Fibroblast of skin of left quadriceps (primary cell): ENCODE measurements at places on chromosomes 4 and X.

DNA sequence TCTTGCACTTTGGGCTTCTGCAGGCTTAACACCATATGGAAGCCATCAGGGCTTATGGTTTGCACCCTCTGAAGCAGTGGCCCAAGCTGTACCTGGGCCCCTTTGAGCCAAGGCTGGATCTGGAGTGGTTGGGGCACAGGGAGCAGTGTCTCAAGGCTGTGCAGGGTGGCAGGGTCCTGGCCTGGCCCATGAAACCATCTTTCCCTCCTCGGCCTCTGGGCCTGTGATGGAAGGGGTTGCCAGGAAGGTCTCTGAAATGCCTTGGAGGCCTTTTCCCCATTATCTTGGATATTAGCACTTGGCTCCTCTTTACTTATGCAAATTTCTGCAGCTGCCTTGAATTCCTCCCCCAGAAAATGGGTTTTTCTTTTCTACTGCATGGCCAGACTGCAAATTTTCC is 134.7 kb upstream of the USP9X start:
- DNase-seq = no peak

DNA sequence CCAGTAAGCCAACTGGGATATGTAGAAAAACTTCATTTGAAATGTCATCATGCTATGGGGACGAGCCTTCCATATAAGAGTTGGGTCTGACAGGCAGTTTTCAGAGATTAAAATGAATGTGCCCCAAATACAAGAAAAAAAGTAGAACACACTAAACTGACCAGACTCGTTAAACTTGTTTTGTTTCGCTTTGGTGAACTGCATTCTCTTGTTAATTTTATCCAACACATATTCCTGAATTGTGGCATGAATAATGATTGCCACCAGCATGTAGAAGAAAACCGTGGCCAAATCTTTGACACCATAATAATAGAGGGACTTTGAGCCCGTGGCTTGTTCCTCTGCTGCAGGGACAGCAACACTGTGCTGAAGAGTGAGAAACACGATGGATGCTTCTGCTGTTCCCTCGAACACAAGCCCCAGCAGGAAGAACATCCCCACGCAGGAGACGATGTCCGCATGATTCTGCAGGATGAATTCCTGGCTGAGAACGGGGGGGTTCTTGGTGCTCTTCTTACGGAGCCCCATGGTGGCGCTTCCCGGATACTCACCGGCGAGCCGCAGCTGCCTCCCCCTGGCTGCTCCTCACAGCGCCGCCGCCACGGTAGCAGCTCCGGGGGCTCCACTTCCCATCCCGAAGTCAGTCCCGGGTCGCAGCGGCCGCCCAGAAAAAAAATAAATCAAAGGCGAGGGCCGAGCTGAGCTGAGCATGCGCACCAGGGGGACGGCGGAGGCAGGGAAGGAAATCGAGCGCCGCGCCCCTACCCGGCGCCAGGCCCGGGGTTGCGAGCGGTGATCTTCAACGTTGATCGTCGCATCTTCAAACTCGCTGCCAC is at the start of gene TRAM1L1:
Gene TRAM1L1, minus strand, starts transcription at position 711 of the 836 bp plus-strand sequence. Its CDS starts 183 bp downstream, at position 528.
- peak; percentile 63 for DNase-seq

DNA sequence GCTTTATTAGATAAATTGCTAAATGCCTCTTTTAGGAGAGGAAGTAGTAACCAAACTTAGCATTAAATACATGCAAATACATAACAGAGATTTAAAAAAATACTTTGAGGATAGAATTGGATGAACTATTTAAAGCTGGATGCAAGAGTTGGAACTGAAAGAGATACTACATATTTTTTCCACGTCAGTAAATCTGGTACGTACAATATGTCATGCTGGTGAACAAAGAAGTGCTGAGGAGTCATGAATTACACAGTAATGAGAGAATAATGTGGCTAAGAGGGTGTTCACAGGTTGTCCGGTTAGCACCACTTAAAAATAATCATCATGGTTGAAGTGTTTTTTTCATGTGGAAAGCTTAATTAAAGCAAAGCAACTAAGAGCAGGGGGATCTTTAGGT is 184.1 kb upstream of the FRMPD4 start:
- no peak for DNase-seq

- no peak for DNase-seq
Measured at GRCh38 chrX:151873096-151873495, 39.6 kb upstream of the MAGEA4 start.

GRCh38 chr4:54843946-54844345 is 186.2 kb downstream of the KIT start:
- no peak for DNase-seq

GRCh38 chr4:1521821-1522361 is 115.6 kb upstream of the NKX1-1 start:
- DNase-seq = no peak

GRCh38 chrX:926991-927390 is 285.5 kb downstream of the CRLF2 start:
- no peak for DNase-seq

DNA sequence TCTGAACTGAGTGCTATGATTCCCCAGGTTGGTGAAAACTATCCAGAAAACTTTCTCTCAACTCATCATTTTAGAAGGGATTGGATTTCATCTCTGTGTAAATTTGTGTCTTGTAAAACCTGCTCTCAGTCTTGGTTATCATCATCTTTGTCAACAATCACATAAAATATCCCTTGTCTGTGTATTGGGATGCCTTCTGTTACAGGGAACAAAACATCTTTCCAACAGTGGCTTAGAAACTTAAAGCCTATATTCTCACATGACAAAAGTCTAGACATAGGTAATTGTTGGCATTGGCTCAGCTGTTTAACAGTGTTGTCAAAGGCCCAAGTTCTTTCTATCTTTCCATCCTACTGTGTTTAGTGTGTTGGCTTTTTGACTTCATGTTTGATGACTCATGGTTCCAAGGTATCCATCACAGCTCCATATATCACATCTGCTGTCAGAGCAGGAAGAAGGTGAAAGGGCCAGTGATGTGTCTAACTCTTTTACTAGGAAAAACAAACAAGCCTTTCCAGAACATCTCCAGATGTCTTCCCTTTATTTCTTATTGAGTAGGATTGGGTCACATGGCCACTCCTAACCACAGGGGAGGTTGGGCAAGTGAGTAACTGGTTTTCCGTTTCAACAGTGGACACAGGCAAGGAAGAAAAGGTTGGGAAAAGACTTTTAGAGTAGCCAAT is 65.0 kb downstream of the PHEX start:
- DNase-seq = peak; percentile 74

DNA sequence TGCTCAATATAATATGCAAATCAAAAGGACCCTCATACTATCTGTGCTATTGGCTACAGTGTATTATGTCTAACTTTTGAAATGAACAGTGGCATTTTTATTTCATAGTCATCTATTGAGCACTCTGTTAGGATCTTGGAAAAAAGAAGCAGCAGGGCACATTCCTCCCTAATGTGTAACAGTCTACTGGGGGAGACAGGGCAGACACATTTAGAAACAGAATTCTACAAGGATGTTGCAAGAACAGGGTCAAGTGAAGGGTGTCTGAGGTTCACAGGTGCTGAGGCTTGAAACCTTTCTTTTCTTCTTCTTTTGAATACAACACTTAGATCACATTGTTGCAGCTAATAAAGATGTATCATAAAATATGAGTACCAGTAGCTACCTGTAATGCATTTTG is 129.7 kb upstream of the SLC4A4 start:
- DNase-seq = peak; percentile 59

DNA sequence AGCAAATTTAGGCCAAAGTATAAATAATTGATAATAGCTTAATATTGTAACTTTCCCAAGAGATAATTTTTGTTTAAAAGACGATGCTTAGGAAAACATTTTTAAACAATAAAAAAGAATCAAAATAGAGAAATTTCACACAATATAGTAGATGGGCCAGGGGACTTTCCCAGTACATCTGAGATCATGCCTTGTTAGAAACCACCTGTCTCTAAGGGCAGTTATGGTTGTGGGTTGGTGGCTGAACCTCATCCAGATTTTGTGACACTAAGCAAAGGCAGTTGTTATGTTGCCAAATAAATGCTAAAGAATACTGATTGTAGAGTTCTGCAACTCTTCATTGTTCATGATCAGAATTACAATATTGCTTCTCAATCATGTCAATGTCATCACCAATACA is 270.6 kb downstream of the BANK1 start:
- no peak for DNase-seq

- no peak for DNase-seq
Measured at GRCh38 chr4:87783781-87784180, 15.6 kb upstream of the IBSP start.

GRCh38 chrX:131225078-131225477 is 64.0 kb downstream of the IGSF1 start:
- no peak for DNase-seq

GRCh38 chrX:38841750-38842149 is 40.5 kb downstream of the MID1IP1 start:
- DNase-seq = no peak

GRCh38 chr4:99640676-99641075 is 17.0 kb downstream of the C4orf54 start:
- DNase-seq = no peak
